ENCODE measurements at places on chromosomes 11 and 22.
A peak's percentile ranks its signal among the peaks of the same experiment; 100 is the strongest.

- DNase-seq: peak; percentile 16
These were observed 15.8 kb upstream of the SYT12 start for GRCh38 chr11:67007126-67007525.

DNA sequence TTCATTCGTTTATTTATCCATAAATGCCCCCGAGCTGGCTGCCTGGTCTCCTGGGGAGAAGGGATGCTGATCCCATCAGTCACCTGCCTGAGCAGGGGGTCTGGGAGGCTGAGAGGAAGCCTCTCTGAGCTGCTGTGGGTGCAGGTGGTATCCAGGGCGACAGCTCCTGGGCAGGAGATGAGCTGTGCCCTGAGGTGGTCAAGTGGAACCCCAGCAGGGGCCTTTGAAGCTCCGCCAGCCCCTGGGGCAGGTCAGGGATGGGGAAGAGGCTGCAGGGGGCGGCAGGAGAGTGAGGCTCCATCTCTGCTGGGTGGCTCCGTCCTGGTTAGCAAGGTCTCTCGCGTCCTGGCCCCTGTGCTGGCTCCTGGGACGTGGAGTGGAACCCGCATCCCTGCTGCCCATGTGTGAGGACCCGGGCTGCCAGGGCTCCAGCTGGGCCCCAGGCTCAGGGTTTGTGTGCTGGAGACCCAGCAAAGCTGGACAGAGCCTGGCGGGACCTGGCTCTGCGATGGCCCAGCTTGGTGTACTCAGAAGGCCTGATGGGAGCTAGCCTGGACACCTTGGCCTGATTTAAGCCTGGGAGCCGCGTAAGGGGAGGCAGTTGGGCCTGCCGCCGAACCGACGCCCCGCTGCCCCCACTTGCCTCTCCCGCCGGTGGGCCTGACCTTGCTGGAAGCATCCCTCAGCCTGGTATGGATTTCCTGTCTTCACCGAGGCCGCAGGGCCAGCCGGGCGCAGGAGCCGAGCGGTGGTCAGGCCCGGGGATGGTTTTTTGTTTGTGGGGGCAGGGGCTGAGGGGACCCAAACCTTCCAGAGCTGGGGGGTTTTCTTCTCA is 44.5 kb downstream of the RTN4R start:
- DNase-seq: no peak

DNA sequence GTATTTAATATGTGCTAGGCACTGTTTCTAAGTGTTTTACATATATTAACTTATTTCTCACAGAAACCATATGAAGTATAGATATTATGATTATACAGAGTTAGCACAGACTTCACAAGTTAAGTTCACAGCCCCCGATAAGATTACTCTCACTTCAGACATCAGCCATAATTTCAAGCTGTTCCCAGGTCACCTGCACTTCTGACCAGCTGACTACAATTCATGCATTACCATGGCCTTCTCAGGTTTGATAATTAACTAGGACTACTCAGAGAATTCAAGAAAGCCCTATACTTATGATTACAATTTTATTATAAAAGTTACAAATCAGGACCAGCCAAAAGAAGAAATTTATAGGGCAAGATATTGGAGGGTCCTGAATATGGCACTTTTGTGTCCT is 68.2 kb upstream of the RRM1 start:
- DNase-seq: no peak

GRCh38 chr11:15800111-15800800 is 556.1 kb downstream of the SOX6 start:
- peak; percentile 98 for DNase-seq

- DNase-seq: no peak
These were observed 953 bp downstream of the ATG16L2 start for GRCh38 chr11:72815110-72815618.

All from inflammatory macrophage treated with lipopolysaccharide for 4 hours (primary cell).